Glutamatergic neuron (in vitro differentiated cells): ENCODE measurements at places on chromosomes 7 and 10.

DNA sequence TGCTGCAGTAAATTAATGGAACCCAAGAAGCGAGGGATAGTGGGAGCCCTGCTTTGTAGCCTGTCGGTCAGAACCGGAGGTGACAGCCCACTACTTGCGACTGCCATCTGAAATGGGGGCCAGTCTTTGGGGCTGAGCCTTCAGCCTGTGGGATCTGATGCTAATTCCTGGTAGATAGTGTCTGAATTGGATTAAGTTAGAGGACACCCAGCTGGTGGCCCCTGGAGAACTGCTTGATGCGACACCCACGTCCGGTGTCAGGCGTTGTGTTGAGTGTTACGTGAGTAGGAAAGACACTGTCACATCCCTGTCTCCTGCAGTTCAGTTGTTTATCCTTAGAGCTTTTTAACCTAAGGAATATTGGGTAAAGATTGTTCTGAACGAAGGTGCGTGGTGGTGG, 5.0 kb downstream of the EIF3B start:
- no peak for DNase-seq

GRCh38 chr7:159013181-159013690, 131.4 kb downstream of the VIPR2 start:
- peak; percentile 10 for DNase-seq

DNA sequence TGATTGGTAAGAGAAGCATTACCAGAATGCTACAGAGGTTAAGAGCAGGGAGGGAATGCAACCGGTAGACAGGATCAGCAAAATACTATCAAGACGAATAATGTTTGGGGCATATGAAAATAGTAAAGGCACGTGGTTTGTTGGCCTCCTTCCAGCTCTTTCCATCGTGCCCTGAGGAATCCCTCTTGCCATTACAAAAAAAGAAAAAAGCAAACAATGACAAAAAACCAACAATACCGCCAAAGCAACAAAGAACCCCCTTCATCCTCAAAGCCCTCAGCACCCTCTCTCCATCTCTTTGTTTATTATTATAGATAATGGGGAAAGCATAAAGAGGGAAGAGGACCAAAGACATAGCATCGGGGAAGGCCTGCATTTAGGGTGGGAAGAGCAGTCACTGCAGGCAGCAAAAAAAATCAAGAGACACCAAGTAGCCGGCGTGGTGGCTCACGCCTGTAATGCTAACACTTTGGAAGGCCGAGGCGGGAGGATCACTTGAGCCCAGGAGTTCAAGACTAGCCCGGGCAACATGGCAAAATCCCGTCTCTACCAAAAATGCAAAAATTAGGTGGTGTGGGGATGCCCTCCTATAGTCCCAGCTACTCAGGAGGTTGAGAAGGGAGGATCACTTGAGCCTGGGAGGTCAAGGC, 78.0 kb downstream of the HIP1 start:
- DNase-seq = no peak

DNA sequence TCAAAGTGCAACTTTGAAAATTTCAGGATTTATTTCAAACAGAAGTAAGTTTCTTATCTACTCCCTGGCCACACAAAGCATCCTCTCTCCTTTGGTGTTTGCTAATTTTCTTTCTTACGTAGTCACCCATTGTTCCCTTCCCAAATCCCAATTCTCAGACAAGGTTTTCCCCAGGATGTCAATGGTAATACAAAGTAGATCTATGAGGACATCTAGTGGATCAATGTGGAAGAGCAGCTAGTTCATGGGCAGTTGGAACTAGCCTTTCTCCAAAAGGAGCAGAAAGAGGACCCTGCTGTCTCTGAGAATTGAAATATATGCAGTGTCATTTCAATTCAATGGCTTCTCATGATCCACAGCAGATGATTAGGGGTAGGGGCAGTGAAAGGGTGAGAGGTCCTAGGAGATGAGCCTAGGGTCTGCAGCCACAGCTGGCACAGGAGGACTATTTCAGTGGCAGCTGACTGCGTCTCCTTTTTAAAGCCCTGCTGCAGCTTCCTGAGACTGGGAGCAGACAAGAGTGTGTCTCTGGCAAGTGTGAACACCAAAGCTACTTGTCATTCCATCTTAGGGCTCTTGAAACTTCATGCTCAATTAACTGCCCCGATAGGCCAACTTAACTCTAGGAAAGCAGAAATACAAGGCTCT, 632.6 kb downstream of the KCNMA1 start:
- no peak for DNase-seq

GRCh38 chr7:49866076-49866735, 92.8 kb downstream of the VWC2 start:
- DNase-seq = no peak

- DNase-seq = no peak
Observed at GRCh38 chr7:111424768-111425167, 137.5 kb downstream of the IMMP2L start.

- no peak for DNase-seq
Observed at GRCh38 chr10:118422241-118422640, 80.1 kb upstream of the FAM204A start.

GRCh38 chr7:116582806-116583444, 58.1 kb downstream of the CAV1 start:
- DNase-seq = no peak

- DNase-seq = no peak
Observed at GRCh38 chr7:36001546-36001945, 151.5 kb upstream of the EEPD1 start.

DNA sequence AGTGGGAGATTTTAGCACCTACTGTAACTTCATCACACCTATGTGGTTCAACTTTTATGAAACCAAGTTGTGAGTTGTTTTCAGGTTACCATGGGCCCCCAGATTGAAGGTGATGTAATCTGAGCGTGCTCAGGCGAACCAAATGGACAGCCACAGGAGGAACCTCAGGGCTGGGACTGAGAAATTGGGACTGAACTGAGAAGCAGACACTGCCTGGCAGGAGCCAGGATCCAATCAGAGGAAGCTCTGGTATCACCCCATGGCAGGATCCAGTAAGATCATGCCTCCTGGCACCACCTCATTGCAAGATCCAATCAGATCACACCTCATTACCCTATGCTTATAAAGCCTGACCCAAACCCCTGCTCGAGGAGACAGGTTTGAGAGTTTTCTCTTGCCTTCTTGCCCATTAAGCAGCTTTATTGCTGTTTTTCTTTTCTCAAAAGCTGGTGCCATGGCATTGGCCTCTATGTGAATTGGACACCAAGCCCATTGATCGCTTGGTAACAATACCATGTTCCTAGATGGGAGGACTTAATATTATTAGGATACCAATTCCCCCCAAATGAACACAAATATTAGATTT, 43.2 kb upstream of the GDF10 start:
- DNase-seq = no peak

DNA sequence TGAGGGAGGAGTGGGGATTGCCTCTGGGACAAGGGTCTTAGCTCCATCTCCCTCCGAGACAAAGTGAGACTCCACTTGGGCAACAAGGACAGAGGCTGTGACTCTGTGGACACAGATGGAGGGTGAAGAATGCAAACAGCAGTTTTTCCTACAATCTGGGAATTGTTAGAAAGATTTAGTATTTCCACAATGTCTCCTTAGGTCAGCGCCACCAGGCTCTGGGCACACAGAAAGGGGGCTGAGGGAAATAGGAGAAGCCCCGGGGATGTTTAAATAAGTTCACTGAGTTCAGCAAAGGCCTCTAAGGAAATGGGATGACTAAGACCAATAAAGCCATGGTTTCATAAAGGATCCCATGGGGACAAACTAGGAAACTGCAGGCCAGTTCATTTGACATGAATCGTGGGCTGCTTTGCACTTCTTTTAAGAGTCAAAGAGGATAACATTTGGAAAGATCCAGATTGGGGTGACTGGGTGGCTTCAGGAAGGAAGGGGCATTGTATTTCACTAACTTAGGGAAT, 219.8 kb upstream of the GLI3 start:
- no peak for DNase-seq

- no peak for DNase-seq
Observed at GRCh38 chr7:96306385-96307125, 15.3 kb downstream of the SLC25A13 start.

DNA sequence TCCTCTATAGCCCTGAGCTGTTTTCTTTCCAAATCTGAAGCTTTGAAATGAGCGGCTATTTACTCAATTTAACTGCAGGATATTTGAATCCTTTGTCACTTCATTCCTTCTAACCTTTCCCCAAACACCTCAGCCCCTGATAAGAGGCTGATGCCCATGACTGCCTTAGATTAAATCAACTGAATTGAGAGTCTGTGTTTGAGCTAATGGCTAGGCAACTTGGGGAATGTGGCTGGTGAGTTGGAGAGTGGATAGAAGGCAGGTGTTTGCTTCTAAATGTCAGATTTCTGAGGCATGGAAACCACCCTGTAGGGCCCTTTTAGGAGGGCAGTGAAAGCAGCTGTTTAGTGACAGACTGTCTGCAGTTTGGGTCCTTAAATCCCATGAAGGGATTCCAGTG, 759.9 kb downstream of the LRMDA start:
- no peak for DNase-seq

GRCh38 chr10:5070648-5071410, 23.4 kb upstream of the AKR1C3 start:
- DNase-seq = no peak

DNA sequence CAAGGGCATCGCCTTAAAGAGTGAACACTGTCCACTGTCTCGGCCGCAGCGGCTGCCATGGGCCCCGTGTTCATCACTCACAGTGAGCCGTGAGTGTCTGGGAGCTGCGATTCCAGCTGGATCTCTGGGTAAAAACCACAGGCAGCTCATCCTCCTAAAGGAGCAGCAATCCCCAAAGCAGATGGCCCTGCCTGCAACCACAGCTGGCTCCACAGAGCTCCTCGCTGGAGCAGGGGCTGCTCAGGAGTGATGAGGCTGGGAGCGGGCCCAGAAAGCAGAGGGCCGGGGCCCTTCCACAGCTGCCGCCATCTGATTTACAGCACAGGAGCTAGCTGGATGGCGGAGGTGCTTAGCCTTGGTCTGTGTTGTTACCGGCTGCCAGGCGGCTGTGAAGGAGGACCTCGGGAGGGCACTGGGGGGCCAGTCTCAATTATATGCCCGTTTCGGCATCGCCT, 6.6 kb upstream of the TMEM184A start:
- DNase-seq = peak; percentile 90

DNA sequence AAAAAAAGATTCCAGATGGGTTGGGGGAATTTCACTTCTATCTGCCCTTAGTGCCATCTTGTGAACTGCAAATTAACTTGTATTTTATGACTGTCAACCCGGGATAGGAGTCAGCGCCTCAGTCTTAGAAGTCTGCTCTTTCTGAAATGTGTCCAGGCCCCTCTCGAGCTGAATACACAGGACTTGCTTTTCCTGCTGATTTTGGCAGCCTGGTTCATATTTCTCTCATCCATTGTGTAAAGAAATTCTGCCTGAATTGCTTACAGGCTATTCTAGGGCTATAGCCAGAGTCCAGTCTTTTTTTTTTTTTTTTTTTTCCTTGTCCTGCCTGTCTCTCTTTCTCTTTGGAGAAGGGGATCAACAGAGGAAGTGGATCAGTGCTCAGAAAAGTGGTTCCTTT, 24.6 kb downstream of the GATA3 start:
- DNase-seq = no peak

GRCh38 chr10:124092250-124092859, 1.0 kb downstream of the CHST15 start:
- peak; percentile 72 for DNase-seq

DNA sequence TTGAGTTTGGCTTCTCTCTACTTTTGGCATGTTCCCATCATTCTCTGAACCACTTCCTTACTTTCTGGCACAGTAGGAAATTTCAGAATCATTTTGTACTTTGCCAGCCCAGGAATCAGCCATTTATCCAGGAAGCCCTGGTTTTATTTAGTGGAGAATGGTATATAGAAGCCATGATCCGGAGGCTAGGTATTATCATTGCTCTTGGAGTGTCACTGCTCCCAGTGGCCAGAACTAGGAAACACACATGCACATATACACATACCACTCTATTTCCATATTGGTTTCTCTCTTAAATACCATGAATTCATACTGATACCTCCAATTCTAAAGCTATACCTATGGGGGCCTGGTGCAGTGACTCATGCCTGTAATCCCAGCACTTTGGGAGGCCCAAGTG, 36.3 kb downstream of the SUFU start:
- no peak for DNase-seq

DNA sequence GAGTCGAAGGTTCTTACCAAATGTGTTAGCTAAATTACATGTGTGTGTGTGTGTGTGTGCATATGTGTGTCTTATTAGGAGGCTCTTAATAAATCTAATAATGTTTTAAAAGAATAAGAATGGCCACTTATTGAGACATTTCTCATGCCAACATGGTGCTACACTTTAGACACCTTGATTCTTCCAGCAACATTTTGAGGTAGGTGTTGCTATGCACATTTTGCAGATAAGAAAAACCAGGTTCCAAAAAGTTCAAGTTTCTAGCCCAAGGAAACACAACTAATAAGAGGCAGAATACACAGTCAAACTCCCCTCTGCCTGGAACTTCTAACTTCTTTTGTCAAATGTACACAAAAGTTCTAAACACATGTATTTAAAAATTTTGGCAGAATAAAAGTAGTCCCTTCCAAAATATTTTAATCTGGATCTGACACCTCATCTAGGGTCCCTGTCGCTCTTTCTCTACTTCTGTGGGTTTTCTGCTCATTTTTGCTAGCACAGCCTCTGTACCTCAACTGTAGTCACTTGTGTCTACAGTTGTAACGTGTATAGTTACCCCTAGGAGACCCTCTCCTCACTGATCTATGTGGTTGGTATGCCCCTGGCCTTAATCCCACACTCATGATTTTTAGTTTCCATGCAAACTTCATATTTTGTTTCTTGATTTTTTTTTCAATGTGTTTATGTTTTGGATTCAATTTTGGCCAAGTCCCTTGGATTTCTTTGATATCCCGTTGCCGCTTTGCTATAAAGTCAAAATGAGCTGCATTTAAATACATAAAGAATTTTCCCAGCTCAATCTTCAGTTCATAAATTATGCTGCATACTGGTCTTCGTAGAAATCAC, 4.3 kb downstream of the ANKRD1 start:
- DNase-seq = no peak

- no peak for DNase-seq
Observed at GRCh38 chr7:17207220-17207619, 91.2 kb upstream of the AHR start.

DNA sequence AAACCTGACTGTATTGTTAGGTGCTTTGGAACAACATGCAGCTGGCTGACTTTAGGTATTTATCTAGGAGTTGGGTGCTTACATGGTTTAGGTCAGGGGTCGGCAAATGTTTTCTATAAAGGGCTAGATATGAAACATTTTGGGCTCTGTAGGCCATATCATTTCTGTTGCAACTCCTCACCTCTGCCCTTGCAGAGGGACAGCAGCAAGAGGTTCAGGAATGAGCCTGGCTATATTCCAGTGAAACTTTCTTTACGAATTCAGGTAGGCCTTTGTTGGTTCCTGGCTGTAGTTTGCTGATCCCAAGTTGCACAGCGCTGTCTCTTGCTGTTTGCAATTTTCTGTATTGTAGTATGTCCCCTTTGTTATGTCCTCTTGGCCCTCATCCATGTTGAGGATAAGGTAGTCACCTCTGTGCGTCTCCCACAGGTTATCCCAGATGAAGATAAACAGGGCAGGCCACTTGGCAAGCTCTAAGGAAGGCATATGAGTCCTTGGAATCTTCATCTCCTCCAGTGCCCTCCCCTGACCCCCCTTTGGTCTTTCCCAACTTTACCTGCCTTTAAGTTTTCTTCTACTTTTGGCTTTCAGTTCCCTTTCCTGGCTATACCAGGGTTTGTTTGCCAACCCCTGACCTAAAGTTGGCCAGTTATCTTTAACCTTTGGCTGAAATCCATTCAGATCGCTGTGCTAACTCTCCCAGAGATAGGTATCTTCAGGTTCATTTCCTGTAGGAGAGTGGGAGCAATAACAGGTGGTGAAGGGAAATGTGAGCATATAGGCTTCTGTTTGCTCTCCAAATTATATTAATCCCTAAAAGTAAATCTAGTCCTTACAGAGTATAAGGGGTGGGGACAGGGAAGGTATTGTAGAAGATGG, 36.1 kb downstream of the SGPL1 start:
- DNase-seq = no peak
